Activated T-cell treated with anti-CD3 and anti-CD28 coated beads, Interleukin-2, amount 50 U/mL, for 4 hours (primary cell): ENCODE measurements at places on chromosomes 4 and X.

GRCh38 chr4:114986133-114986532 lies 127.3 kb downstream of the NDST4 start:
- DNase-seq: no peak

DNA sequence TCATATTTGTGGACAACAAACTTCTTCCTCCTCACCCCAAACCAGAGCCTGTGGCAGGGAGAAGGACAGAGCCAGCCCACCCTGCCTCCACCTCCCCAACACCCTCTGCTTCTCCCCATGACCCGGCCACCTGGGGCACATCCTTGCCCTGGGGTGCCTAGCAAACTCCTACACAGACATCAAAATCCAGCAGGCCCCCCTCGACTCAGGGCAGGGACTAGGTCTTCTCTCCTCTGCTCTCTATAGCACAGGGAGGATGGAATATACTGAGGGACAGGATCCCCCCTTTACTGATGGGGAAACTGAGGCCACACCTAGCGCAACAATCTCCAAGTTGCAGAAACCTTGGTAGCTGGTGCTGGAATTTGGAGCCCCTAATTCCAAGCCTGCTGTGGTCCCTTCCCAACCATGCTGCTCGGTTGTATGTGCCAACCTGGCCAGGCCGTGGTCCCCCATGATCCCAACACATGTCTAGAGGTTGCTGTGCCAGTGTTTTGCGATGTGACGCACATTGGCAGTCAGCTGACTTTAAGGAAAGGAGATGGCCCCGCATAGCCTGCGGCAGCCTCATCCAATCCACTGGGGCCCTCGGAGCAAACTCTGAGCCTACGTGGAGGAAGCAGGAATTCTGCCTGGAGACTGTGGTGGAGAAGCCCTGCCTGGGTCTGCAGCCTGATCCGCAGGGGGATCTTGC lies 53.9 kb upstream of the ADRA2C start:
- DNase-seq: no peak

DNA sequence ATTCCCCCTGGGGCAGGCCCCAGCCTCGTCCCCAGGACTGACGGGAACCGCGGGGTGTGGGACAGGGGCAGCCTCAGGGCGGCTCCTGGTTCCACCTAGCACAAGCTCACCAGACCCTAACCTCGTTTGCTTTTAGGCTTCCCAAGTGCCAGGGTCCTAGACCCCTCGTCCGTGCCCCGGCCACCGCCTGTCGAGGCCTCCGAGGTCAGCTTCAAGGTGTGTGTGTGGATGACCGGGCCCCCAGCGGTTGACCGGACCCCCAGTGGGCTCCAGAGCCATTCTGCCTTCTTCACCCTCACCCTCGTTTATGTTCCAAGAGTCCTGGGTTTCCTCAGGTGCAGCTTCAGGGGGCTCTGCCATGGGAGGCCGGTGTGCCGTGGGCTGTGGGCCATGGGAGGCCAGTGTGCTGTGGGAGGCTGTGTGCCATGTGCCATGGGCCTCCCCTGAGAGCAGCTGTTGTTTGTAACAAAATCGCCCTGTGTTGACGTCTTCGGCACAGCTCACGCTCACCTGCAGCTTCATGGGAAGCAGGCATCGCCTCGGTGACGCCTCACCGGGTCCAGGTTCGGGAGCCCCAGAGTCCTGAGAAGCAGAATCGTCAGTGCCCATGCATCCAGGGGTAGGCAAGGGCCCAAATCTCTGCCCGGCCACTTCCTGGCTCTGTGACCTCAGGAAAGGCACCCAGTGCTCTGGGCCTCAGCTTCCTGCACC lies 43.0 kb upstream of the HMX1 start:
- no peak for DNase-seq

GRCh38 chr4:180615746-180616145 lies 1627.5 kb upstream of the TENM3 start:
- no peak for DNase-seq

DNA sequence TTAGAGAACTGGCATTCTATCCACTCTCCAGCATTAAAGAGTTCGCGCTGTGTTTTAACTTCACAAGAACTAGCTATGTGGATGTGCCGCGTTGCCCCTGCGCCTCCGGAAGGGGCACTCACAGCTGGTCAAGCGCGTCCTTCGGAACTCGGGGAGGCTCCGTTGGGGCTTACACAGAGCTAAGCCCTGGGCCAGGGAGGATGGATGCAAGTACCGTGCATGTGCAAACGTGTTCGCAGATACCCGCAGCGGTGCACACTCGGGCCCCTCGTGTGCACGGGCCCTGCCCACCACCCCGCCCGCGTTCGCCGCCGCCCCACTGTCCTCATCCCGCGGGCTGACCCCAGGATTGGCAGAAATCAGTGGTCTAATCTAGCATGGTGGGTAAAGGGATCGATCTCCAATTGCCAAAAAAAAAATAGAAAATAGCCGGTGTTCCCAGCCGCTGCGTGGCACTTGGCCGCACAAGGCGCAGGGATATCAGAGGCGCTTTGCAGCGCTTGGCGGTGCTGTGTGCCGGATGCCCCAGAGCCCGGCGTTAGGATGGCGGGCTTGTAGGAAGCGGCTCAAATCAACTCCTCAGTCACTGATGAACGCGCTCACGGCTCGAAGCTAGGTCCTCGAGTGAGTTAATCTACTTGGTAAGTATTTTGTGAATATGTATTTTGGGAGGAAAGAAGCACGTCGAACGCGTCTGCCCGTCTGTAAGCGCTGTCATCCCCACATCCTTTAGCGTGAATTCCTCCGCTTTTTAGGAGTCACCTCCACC lies 989 bp upstream of the PCDH10 start:
- no peak for DNase-seq

DNA sequence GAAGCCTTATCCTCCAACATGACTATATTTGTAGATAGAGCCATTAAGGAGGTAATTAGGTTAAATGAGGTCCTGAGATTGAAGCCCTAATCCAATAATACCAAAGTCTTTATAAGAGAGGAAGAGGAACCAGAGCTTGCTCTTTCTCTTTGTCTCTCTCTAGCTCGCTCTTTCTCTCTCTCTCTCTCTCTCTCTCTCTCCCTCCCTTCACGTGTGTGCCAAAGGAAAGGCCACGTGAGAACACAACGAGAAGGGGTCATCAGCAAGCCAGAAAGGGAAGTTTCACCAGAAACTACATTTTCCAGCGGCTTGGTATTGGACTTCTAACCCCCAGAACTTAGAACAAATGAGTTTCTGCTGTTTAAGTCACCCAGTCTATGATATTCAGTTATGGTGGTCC lies 1540.5 kb downstream of the C4orf33 start:
- DNase-seq: no peak

- no peak for DNase-seq
Measured at GRCh38 chr4:105858466-105859040, 36.7 kb upstream of the NPNT start.

GRCh38 chr4:128159967-128160366 lies 98.9 kb downstream of the LARP1B start:
- no peak for DNase-seq

- DNase-seq: no peak
Measured at GRCh38 chrX:119753639-119754257, 4.6 kb upstream of the SOWAHD start.

DNA sequence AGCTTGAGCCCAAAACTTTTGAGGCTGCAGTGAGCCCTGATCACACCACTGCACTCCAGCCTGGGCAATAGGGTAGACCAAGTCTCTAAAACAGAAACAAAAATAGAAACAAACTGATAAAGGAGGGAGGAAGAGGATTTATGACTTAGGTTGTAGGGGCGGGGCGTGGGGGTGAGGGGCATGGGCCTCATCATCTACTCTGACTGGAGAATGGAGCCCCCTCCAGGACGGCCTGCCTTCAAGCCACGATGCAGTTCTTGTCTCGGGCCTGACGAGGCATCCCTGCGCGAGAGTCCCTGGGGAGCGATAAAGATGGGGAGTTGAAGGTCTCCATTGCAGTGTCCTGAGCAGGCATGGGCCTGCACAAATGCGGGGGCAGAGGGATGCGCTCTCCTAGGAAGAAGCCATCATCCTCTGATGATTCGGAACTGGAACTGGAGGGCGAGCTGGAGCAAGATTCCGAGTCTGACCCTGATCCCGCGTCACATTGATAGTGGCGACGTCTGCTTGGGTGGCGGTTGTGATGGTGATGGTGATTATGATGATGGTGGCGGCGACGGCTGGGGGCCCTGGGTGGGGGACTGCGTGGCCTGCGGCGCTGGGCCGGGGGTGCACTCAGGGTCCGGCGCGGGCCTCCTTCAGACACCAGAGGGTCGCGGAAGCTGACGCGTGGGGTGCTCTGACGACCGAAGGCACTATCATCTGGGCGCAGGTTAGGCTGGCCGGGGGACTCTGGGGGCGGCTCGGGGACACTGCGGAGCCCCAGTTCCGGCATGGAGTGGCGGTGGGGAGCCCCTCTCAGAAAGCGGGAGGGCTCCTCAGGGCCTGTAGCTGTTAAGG lies 4.0 kb downstream of the PLP2 start:
- DNase-seq: no peak
